ENCODE measurements at places on chromosomes 16 and 17.
A peak's percentile ranks its signal among the peaks of the same experiment; 100 is the strongest.

- peak; percentile 74 for DNase-seq
These were observed 4.2 kb downstream of the BORCS6 start for GRCh38 chr17:8185582-8186445.

DNA sequence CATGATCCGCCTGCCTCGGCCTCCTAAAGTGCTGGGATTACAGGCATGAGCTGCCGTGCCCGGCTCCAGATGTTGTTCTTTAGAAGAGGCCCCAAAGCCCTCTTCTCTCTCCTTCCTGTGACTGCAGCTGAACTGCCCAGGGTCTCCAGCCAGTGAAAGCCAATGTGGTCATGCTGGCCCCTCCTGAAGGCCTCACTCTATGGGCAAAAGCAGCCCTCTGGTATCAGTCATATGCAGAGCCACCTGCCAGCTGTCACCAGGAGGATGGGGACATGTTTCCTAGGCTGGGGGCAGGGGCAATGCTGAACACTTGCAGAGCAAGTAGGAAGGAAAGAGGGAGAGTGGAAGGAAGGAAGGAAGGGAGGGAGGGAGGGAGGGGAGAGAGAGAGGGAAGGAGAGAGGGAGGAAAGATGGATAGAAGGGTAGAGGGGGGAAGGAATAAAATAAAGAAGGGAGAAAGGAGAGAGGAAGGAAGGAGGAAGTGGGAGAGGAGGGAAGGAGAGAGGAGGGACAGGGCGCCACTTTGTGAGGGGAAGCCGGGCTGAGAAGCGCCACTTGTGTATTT, 36.0 kb downstream of the SOCS3 start:
- DNase-seq = no peak

- DNase-seq = no peak
These were observed 632 bp upstream of the RTN4RL1 start for GRCh38 chr17:2025622-2026309.

- no peak for DNase-seq
These were observed 151.0 kb upstream of the RBL2 start for GRCh38 chr16:53282975-53283946.

- DNase-seq = no peak
These were observed 52.4 kb upstream of the ATF7IP2 start for GRCh38 chr16:10333321-10334032.

DNA sequence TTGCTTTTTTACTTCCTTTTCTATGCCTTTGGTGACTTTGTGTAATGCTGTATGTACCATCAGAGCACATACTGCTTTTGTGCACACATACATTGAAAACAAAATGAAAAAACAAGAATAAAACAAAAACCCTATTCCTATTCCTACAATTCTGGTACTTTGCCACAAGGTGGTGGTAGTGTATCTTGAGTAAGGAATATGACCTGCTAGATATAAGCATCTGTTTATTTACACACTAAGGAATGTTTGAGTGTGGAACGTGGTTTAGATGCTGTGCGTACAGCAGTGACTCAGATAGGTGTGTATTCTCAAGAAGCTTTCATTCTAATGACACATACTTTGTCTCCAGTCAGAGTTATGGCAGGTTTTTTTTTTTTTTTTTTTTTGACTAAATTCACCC, 606.2 kb downstream of the WWOX start:
- no peak for DNase-seq

- no peak for DNase-seq
These were observed 2.1 kb downstream of the SOX9 start for GRCh38 chr17:72122765-72123529.

GRCh38 chr16:3195975-3196374, 8.0 kb downstream of the OR1F1 start:
- no peak for DNase-seq

DNA sequence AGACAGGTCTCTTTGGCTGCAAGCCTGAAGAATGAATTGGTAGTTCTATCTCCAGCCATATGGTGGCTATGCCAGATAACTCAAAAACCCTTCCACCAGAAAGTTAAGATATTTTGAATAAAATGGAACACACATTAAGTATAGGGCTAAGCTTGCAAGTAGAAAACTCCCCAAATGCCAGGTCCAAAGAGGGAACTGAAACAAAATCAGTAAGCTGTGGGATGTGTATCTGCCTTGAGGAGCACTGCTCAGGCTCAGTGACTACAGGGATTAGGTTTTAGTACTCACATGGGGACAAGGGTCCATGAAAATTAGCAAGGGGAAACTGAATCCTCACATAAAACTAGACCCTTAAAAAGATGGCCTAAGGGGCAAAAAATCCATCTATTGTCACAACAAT, 115.7 kb upstream of the PMFBP1 start:
- DNase-seq = no peak

DNA sequence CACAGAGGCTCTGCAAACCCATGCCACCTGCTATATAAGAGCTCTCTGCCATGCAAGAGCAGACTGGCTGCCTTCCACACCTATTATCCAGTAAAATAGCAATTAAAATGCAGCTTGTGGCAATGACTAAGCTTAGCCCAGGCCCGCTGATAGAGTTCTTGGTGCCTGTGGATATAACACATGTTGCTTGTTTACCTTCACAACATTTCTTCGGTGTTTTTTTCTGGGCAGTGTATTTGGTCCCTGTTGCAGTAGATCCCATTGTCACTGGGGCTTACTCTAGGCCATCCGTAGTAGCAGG, 63.5 kb downstream of the SPECC1 start:
- no peak for DNase-seq

- no peak for DNase-seq
These were observed 261.8 kb downstream of the CBLN1 start for GRCh38 chr16:49019831-49020230.

DNA sequence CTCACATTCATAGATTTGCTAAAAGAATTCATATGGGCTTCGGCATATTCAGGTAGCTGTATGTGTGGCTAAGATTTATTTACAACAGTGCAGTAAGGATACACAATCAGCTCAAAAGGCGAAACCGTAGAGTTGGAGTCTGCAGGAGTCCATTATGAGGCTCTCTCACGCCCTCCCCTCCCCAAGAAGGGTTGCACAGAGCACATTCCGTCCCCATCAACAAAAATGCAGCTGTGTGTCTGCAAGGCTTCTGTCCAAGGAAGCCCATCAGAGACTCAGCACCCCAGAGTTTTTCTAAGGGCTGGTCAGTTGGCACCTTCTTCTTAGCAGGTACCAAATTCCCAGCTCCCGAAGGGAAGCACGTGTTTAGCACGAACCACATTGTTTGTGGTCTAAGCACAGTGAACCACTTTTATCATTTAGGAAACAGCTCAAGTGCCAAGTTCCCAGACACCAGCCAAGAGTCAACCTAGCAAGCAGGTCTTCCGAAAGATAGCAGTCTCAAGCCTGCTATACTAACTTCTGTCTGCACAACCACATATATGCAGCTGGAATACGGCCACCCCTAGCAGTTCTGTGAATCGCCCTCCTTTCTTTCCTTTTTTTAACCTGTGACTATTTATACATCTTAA, 28.5 kb upstream of the MEAK7 start:
- no peak for DNase-seq

DNA sequence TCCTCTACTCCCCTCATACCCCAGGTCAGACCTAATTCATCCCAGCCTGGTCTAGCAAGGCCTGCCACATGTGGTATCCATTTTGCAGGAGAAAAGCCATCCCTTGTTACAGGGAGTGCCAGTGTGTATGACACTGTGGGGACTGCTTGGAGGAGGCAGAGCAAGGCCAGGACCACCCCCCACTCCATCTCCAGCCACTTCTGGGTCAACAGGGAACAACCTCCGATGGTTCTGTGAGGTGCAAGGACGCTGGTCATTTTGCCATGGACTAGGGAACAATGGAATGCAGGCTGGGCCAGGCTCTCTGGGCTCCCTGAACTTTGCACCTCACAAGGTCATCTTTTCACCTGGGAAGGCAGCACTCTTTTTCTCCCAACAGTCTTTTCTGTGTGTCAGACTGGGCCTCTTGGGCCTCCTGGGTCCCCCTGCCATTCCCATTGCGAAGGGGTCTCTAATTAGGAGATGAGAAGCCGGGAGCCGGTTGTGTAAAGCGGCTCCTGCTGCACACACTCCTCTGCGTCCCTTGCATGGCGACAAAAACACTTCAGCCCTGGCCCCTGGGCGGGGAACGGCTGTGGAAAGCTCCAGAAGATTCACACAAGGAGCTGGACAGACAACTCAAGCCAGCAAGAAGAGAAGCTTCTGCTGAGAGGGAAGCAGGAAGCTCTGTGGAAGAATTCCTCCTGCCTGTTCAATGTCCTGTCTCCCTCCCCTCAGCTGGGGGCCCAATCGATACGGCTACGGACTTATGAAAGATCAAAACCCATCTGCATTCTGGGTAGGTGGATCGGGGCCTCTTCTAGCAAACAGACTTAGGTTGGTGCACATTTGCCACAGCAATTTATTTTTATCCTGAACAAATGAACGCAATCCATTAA, 38.5 kb upstream of the MTSS2 start:
- no peak for DNase-seq

Data from activated gamma-delta T cell (primary cell).